ENCODE measurements at places on chromosomes 3 and 15.

DNA sequence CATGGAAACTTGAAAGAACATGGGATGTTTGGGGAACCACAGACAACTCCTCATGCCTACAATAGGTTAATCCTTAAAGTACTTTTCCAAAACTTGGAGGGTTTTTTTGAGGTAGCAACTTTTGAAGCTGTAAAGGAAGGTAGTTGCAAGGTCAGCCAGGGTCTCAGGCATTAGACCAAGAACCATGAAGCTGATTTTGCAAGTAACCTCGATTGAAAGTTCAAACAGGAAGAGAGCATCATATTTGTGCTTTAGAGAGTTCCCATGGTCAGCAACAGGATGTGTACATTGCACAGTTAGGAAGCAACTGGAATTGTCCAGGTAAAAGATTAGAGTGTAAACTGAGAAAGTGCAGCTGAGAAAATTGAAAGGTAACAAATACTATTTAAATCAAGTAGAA is 199.8 kb upstream of the NR2F2 start:
- no peak for DNase-seq

- no peak for DNase-seq
Observed at GRCh38 chr3:44993471-44994205, 17.6 kb downstream of the EXOSC7 start.

- no peak for DNase-seq
Observed at GRCh38 chr15:79919749-79920511, 23.1 kb upstream of the MTHFS start.

DNA sequence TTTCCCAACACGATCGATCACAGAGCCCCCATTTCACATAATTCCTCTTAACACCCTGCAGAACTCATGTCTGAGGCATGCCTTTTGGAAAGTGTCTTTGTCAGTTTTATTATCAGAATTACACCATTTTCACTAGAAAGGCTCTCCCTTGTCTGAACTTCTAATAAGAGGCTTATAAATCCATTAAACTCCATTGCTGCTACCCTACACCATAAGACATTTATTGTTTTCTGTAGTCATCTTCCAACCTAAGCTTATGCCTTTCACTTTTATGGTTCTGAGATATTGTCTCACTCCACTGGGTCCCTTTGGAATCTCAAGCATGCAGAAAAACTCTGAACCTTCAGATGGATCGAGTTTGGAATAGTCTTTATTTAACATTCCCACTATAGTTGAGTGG is 50.2 kb upstream of the TPM1 start:
- no peak for DNase-seq

All from non-pigmented ciliary epithelial cell (primary cell).